Fibroblast of lung (primary cell): ENCODE measurements at places on chromosomes 11 and 22. TPM values are rescaled to one million over a fixed set of nuclear protein-coding genes. Genes with fewer than 3 reads are reported as not detected.
A peak's percentile ranks its signal among the peaks of the same experiment; 100 is the strongest.

- DNase-seq: no peak
Measured at GRCh38 chr11:95661162-95661561, 128.4 kb downstream of the FAM76B start.

DNA sequence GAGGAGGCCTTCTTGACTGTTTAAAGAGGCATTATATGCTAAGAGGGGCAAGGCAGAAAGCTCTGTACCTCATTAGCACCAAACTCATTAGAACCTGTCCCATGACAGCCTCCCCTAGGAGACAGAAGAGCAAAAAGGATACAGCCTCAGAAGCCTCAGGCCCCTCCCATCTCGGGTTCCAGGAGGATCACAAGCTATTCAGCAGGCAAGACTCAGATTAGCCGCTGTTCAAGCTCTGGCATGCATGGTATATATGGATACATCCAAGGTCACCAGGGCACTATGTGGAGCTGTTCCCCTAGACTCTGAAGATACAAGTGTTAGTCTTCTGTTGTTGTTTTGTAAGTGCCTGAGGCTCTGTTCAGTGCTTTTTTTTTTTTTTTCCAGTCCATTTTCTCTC, 32.1 kb downstream of the ATXN10 start:
- no peak for DNase-seq

- peak; percentile 58 for DNase-seq
Measured at GRCh38 chr11:47270331-47271271, 668 bp downstream of the MADD start.

OR52N4 gene
- 0.08 TPM in 1 of 2 replicates, not detected in the other for polyA plus RNA-seq

DNA sequence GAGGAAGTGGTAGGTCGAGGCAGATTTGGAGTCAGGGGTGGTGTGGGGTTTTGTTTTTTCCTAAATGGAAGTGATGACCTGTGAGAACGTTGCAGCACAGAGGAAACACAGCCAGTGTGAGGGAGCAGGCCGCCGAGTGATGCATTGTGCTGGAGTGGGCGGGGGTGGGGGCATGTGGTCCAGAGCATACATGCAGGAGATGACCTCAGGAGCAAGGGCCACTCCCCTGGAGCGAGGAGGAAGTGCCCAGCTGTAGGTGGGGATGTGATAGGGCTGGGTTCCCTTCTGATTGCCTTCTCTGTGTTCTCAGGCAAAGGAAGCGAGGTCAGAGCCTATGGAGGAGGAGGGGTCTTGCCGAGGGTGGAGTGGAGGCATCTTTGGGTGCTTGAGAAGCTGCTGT, 81.4 kb downstream of the PPP6R3 start:
- peak; percentile 28 for DNase-seq

- no peak for DNase-seq
Measured at GRCh38 chr11:14362611-14363010, 3.6 kb upstream of the RRAS2 start.

DNA sequence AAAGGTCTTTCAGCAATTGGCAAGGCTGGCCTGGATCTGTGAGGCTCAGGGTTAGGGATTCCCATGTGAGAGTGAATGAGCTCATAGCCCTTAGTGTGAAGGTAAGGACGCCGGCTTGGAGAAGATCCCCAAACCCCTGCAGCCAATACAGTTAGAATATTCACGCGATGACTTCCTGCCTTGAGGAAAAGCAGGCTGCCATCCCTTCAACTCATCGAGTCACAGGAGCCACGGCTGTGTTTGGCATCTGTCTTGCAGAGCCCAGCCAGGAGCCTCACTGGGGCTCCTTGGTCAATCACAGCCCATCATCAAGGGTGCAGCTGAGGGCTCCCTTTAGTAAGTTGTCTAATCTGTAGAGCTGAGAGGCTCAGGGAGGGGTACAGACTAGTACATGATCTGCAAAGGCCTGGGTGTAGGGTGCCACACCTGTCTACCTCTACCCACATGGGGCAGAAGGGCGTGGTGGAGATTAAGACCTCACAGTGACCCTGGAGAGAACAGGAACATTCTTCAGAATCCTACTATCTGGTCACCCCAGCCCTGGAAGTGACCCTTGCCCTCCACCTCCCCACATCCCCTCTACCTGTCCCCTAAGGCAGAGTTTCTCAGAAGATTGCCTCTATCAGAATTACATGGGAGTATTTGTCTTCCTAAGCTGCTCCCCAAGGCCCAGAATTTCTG, 18.5 kb downstream of the IL10RA start:
- no peak for DNase-seq

EEF1G gene
- polyA plus RNA-seq: 1,308 and 1,333 TPM in 2 replicates

- DNase-seq: no peak
Measured at GRCh38 chr22:44493206-44493605, 4.8 kb downstream of the RTL6 start.

CLMP gene
- 151 and 243 TPM in 2 replicates for polyA plus RNA-seq

KRTAP5-8 gene
- not detected in 2 replicates for polyA plus RNA-seq

DNA sequence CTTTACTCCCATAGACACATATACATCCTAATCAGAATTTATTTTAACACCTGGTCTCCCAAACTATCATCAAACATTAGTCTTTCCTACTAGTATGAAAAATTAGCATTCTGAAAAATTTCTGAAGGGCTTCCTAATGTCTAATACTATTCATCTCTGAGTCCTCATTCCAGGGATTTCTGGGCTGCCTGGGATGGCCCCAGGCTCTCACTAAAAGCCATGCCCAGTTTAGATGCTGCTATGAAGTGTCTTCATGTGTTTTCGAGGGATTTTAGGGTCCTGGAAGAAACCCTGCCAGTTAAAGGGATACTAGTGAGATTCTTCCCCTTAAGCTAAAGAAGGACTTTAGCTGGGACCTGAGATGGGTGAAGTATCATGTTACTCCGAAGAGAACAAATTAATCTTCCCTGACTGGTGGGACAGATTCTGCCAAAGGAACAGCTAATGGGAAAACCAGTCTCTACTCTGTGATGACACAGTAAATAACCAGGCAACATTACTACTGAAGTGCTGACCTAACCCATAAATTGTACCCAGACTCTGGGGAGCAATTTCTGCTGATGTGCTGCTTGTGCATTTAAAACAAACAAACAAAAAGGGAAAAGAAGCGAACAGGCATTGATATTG, 342.6 kb downstream of the SOX6 start:
- peak; percentile 56 for DNase-seq

DNA sequence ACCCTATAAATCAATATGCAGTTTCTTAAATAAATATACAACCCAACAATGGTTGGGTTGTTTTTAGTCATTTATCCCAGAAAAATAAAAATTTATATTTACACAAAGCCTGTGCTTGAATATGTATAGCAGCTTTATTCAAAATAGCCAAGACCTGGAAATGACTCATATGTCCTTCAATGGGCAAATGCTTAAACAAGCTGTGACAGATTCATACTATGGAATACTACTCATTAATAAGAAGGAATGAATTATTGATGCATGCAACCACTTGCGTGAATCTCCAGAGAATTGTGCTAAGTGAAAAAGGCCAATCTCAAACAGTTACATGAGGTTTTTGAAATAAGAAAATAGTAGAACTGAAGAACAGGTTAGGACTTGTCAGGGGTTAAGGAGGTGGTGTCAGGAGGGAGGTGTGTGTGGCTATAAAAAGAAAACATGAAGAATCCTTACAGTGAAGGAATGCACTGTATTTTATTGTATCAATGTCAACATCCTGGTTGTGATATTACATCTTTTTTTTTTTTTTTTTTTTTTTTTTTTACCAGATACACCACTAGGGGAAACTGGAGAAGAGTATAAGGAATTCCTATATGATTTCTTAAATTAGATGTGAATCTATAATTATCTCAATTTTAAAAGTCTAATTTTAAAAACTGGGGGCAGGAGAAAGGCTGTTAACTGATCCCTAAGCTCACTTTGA, 82.4 kb upstream of the CD44 start:
- DNase-seq: peak; percentile 21

DNA sequence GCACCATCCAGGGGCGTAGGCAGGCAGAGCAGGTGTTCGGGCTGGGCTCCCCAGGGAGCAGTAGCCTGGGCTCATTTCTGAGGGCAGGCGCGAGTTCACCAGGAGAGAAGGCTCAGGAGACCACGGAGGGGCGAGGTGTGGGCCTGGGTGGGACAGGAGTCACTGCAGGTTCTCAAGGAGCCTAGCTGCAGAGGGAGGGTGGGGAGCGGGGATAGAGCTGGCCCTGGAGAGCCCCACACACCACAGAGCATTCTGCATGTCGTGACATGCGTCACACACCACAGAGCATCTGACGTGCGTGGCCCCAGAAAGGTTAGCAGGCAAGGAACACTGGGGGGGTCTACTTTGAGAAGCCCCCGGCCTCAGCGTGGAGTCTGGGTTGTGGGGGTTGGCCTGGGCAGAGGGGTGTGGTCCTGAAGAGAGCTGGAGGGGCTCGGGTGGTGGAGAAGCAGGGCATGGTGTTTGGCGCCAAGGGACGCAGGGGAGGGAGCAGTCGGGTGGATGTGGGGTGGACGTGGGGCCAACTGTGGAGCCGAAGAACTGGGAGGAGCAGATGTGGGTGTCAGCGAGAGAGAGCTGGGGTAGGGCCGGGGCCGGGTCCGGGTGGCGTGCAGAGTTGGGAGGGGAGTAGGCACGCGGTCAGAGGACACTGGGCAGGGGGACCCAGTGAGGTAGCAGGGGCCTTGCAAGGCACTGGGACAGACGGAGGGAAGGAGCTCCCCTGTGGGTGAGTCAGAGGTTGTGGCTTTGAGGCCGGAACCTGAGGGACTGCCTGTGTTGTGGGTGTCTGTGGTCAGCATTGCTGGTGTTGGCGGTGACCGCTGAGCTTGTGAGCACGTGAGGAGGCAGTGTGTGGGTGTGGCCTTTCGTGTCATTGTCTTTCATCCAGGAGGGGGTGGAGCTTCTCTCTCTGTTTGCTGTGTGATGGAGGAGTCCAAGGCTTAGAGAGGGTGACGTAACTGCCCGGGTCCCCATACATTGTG, 25.5 kb downstream of the CTTN start:
- DNase-seq: peak; percentile 92

GRCh38 chr11:118608360-118609227, 1.2 kb downstream of the PHLDB1 start:
- peak; percentile 83 for DNase-seq

DNA sequence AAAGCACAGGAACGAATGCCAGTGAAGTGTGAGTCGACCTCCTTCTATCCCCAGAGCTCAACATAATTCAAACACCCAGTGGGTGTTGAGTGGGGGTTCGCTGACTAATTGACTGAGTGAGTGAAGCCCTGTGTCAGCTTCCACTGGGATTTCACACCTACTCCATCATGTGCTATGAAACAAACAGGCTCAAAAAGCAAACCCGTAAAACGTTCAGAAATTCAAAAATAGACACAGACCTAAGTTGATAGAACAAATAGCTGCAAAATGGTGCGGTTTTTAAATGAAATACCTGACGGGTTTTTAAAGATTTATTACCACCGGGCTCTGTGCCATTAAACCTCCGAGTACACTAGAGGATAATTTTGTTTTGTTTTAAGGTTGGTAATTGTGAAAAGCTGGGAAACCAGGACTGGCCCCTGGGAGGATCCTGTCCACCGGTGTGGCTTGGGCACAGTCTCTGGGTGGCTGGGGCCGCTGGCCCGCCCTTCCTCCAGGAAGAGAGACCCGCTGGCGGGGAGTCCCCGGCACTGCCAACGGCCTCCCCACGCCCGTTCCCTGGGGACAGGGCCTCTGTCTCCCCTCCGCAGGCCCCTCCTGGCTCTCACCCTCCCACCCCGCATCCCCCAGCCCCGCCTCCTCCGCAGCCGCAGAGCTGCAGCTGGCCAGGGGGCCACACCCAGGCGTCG, 13.6 kb downstream of the KCNJ5 start:
- peak; percentile 68 for DNase-seq

DNA sequence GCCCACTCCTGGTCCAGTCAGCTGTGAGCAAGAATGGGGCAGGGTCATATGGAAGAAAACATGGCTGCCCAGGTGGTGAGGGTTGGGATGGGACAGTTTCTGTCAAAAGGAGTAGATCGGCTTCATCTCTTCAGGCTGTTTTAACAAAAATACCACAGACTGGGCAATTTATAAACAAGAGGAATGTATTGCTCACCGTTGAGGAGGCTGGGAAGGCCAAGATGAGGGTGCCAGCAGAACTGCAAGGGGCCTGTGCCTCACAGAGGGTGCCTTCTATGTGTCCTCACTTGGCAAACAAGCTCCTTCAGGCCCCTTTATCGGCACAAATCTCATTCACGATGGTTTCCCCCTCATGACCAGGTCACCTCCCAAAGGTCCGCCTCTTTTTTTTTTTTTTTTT, 18.1 kb upstream of the RELT start:
- DNase-seq: peak; percentile 42

OR52E8 gene
- not detected in 2 replicates for polyA plus RNA-seq

DNA sequence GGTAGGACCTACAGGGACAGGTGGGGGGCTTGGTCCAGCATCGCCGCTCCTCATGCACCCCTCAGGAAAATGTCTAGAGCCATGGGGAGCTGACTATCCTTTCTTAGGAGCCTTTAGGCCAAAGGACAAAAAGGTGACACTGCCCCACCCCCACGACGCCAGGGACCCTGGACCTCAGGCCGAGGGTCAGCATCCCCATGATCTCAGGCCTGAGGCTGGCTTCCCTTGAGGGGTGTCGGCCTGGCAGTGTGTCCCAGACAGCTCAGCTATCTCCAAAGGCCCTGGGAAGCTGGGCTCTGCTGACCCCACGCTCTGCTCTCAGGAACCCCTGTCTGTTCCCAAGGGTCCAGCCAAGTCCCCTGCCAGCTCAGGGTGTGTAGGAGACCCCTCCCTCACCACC, 16.3 kb downstream of the MRGPRG start:
- DNase-seq: no peak

- DNase-seq: peak; percentile 14
Measured at GRCh38 chr11:3824714-3825472, 15.9 kb downstream of the RHOG start.

DNA sequence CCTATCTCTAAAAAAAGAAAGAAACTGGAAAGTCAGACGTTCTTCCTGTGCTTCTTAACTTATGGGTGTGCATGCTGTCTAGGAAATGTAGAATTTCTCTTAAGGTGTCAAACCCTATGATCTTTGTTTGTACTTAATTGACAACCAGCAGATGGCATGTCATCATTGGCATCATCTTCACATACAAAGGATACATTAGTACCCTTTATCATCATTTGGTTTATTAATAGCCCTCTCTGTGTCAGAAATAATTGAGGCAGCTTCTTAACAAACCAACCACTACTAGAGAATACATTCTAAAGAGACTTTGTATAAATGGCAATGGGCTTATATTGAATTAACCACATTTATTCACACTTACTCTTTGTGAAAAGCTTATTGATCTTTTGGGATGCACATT, 13.9 kb downstream of the SRPRA start:
- no peak for DNase-seq

GRCh38 chr22:33088418-33088817, 30.2 kb upstream of the SYN3 start:
- DNase-seq: no peak

- DNase-seq: no peak
Measured at GRCh38 chr11:73940801-73941570, 9.8 kb upstream of the DNAJB13 start.
